ENCODE measurements at places on chromosomes 12 and 14. TPM values are rescaled to one million over a fixed set of nuclear protein-coding genes. Genes with fewer than 3 reads are reported as not detected.

Gene PPP4R3A
- 47.2 TPM for total RNA-seq

Gene GPR33
- not detected for total RNA-seq

Gene GYS2
- not detected for total RNA-seq

Gene COX8C
- not detected for total RNA-seq

Gene SLC38A4
- total RNA-seq = 0.26 TPM

Gene HSP90B1
- 1,227 TPM for total RNA-seq

Gene TAS2R14
- total RNA-seq = 1.7 TPM

Gene LRRK2
- 22.9 TPM for total RNA-seq

Gene RPL10L
- not detected for total RNA-seq
